ENCODE measurements at places on chromosomes 4 and X. TPM values are rescaled to one million over a fixed set of nuclear protein-coding genes. Genes with fewer than 3 reads are reported as not detected.
A peak's percentile ranks its signal among the peaks of the same experiment; 100 is the strongest.

Gene PAGE1
- total RNA-seq: not detected

Gene HTR2C
- not detected for total RNA-seq

- H3K4me1 ChIP-seq: no peaks in the 10 kb centered on the region
- no peak overlapping the region for H3K27ac ChIP-seq
- DNase-seq: no peak
- no peak overlapping the region for H3K4me3 ChIP-seq
Observed at GRCh38 chr4:13159041-13159620, 325.0 kb downstream of the RAB28 start.

DNA sequence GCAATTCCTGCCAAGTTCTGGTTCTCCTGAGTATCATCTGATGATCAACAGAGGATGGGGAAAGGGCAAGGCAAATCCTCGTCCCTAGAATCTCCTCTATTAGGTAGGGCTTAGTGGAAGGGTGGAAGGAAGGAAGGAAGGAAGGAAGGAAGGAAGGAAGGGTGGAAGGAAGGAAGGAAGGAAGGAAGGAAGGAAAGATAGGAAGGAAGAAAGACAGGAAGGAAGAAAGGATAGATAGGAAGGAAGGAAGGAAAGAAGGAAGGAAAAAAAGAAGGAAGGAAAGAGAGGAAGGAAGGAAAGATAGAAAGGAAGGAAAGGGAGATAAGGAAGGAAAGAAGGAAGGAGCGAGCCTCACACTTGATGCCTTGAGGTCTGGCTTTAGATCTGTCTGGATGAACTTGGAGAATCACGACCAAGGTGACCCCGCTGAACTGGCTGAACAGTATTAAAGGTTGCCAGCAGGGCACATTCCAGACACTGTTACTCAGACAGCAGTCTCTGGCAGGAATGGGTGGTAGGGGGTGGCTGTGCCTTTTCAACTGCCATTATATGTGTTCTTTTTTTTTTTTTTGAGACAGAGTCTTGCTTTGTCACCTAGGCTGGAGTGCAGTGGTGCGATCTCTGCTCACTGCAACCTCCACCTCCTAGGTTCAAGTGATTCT is 57.1 kb downstream of the MAP7D2 start:
- no peak for DNase-seq
- H3K4me1 ChIP-seq: no peaks in the 10 kb centered on the region
- H3K36me3 ChIP-seq: no peaks in the 10 kb centered on the region
- H3K4me3 ChIP-seq: no peak overlapping the region
- no peak overlapping the region for H3K27ac ChIP-seq

GRCh38 chrX:50813843-50814661 is at the start of gene SHROOM4:
TSS of gene SHROOM4 (minus strand) at chrX:50814194. CDS start at chrX:50814018, 176 bp downstream.
- DNase-seq: no peak
- peak within 1 kb of the TSS; percentile 68 for H3K4me3 ChIP-seq
- no peaks in the 10 kb centered on the region for H3K36me3 ChIP-seq
- no peaks in the 10 kb centered on the region for H3K4me1 ChIP-seq

GRCh38 chrX:80285131-80285773 is 135.0 kb upstream of the TENT5D start:
- H3K27ac ChIP-seq: no peak overlapping the region
- no peaks in the 10 kb centered on the region for H3K36me3 ChIP-seq
- no peak for DNase-seq
- no peak overlapping the region for H3K4me3 ChIP-seq
- no peaks in the 10 kb centered on the region for H3K4me1 ChIP-seq
- H3K27me3 ChIP-seq: no peaks in the 10 kb centered on the region

Gene DDX60
- 13.3 TPM for total RNA-seq

- no peak overlapping the region for H3K4me3 ChIP-seq
- no peak overlapping the region for H3K27ac ChIP-seq
- H3K4me1 ChIP-seq: no peaks in the 10 kb centered on the region
Observed at GRCh38 chrX:11066812-11067211, 44.3 kb upstream of the HCCS start.

- H3K27ac ChIP-seq: no peak overlapping the region
- H3K27me3 ChIP-seq: no peaks in the 10 kb centered on the region
- no peaks in the 10 kb centered on the region for H3K4me1 ChIP-seq
- H3K36me3 ChIP-seq: no peaks in the 10 kb centered on the region
- H3K4me3 ChIP-seq: no peak overlapping the region
Observed at GRCh38 chr4:157961229-157961990, 211.4 kb downstream of the GASK1B start.

DNA sequence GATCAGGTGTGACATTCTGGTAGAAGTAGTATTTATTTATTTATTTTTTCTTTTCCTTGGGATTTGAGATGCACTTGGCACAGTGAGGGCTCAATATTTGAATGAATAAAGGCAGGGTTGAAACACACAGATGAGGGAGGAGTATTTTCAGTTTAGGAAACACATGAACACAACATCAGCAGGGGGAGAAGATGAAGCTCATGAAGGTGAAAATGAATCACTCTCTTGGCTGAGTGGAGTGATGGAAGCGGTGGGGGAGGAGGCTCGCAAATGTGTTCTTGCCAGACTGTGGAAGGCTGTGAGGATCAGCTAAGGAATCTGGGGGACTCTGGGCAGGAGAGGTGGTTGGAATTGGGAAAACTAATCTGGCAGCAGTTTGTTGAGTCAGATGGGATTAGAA is 55.3 kb downstream of the ARHGAP10 start:
- no peaks in the 10 kb centered on the region for H3K27me3 ChIP-seq
- no peaks in the 10 kb centered on the region for H3K36me3 ChIP-seq
- DNase-seq: no peak
- no peak overlapping the region for H3K4me3 ChIP-seq
- H3K27ac ChIP-seq: peak overlapping the region; percentile 64

- no peak for DNase-seq
- no peaks in the 10 kb centered on the region for H3K27me3 ChIP-seq
- no peaks in the 10 kb centered on the region for H3K4me1 ChIP-seq
- no peak overlapping the region for H3K27ac ChIP-seq
Observed at GRCh38 chr4:174496631-174497432, 25.5 kb downstream of the HPGD start.

- no peaks in the 10 kb centered on the region for H3K36me3 ChIP-seq
- no peaks in the 10 kb centered on the region for H3K27me3 ChIP-seq
- DNase-seq: no peak
- H3K27ac ChIP-seq: no peak overlapping the region
- peaks cover 4% of the 10 kb centered on the region for H3K4me1 ChIP-seq
- no peak overlapping the region for H3K4me3 ChIP-seq
Observed at GRCh38 chr4:6205567-6205931, 5.2 kb upstream of the JAKMIP1 start.

GRCh38 chr4:2723751-2724150 is 32.4 kb downstream of the TNIP2 start:
- no peak for DNase-seq
- H3K4me1 ChIP-seq: no peaks in the 10 kb centered on the region
- no peak overlapping the region for H3K27ac ChIP-seq
- H3K27me3 ChIP-seq: no peaks in the 10 kb centered on the region
- no peak overlapping the region for H3K4me3 ChIP-seq
- H3K36me3 ChIP-seq: peaks cover 49% of the 10 kb centered on the region
